ENCODE measurements at places on chromosomes 5 and 9.

- DNase-seq = no peak
Observed at GRCh38 chr5:60820593-60821487, 23.2 kb downstream of the ELOVL7 start.

DNA sequence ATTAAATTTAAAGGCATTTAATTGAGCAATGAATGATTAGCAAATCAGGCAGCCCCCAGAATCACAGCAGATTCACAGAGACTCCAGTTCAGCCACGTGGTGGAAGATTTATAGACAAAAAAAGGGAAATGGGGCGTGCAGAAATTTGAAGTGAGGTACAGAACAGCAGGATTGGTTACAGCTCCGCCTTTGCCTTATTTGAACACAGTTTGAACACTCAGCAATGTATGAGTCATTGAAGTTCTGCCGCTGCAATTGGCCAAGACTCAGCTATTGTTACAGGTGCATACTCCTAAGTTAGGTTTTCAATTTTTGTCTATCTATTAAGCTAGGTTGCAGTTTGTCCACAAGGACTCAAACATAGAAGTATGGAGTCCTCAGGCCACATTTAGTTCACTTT lies 157.7 kb upstream of the SLC12A2 start:
- DNase-seq = no peak

DNA sequence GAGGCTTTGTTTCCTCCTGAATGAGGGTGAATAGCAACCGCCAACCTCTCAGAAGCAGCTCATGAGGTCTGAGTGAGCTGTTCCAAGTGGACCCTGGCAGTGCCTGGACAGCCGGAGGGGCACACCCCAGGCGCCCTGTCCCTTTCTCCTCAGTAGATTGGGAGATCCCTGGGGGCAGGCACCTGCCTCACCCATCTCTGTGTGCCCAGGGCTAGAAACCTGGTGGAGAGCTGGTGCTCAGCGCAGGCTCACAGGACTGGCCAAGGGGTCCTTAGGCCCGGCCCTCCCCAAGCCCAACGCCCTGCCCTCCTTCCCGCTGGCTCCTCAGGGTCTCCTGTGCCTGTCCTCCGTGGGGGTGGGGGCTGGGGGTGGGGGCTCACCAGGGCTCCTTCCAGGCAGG lies 14.9 kb upstream of the MAPK9 start:
- no peak for DNase-seq

GRCh38 chr9:35116898-35117551 lies 1.4 kb upstream of the ATOSB start:
- DNase-seq = peak; percentile 53

DNA sequence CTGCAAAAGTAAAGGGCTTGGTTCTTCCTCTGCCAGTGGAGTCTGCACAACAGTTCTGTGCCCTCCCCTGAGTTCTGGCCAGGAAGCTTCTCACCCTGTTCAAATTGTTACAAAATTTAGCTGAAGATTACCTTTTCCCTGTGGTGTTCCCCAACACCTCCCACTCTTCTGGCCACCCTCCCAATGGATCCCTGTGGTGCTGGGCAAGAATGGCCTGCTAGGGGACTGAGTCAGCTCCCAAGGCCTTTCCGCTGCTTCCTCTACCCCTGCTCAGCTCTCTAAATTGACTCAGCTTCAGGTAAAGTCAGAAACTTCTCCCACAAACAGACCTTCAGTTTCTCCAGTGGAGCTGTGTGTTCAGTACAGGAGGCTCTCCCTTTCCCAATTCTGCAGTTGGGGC lies 186.0 kb downstream of the NR2F1-AS1 start:
- DNase-seq = no peak

DNA sequence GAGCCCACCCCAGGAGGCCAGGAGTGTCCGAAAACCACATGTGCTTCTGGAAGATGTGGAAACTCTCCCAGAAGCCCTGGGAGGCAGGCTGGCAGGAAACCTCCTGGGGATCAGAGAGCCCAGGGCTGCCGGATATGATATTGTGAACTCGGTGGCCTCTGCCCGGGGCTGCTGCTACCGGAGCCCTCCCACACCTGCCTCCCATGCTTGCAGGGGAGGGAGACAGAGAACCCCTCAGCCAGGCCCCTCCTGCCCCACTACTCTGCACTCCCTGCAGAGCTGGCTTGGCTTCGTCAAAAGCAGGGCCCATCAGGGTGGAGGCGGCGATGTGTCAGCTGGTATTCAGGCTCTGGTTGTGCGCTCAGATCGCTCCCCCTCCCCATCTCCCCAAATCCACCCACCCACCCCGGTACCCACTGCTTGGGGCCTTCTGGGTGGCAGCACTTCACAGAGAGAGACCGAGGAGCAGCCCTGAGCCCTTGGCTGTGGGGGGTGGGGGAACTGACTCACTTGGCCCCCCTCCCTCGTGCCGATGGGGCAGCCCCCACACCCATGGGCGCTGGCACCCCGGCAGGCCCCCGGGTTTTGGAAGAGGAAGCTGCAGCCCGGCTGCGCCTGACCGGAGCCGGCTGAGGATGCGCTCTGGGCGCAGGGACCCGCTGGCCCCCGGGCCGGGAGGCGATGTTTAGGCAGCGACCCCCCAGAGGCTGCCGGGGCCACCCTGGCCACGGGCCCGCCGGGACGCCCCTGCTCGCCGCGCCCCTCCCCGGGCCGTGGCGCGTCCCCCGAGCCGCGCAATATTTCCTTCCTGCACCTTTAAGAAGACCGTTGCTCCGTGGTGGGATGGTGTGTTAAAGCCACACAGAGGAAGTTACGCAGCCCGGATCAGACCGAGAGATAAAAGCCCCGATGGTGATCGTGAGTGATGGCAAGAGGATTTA lies 786 bp upstream of the NTNG2 start:
- DNase-seq = peak; percentile 92

GRCh38 chr5:58544195-58544594 lies 38.7 kb upstream of the RAB3C start:
- DNase-seq = no peak

DNA sequence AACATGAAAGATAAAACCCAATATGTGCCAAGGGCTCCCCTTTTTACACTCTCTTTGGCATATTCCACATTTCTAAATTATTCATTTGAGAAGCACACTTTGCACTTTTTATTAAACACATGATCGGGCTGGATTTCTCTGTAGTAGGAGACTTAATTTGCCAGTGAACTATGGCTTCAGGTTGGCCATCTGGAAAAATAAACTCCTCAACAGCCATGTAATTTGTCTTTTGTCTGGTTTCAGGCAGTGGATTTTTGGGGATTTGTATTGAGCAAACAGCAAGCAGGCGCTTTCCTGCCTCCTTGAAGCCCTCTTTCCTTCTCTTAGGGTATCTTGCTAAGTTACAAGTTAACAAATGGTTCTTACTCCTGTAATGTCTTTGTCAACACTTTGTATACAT lies 73.0 kb upstream of the DMRTA1 start:
- no peak for DNase-seq

DNA sequence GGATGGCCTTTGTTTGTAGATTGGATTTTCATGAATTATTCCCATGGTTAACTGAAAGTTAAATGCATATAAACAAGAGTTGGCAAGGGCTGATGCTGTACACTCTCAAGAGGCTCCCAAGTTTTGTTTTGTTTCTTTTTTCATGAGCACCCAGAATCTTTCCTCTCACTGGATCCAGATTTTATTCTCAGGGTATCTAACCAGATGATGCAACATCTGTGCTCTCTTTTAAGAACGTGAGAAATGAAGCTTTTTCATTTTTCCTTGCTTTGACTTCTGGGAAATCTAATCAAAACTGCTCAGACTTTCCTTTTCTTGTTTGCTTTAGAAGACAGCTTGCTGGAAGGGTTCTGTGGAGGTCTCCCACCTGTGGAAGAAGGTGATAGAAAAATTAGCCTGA lies 142.7 kb upstream of the SLC12A2 start:
- no peak for DNase-seq

- no peak for DNase-seq
Observed at GRCh38 chr5:107268241-107268640, 402.5 kb downstream of the EFNA5 start.

- DNase-seq = no peak
Observed at GRCh38 chr9:81823672-81824554, 104.3 kb upstream of the SPATA31D4 start.

- no peak for DNase-seq
Observed at GRCh38 chr5:74332682-74333081, 307.8 kb downstream of the ENC1 start.

DNA sequence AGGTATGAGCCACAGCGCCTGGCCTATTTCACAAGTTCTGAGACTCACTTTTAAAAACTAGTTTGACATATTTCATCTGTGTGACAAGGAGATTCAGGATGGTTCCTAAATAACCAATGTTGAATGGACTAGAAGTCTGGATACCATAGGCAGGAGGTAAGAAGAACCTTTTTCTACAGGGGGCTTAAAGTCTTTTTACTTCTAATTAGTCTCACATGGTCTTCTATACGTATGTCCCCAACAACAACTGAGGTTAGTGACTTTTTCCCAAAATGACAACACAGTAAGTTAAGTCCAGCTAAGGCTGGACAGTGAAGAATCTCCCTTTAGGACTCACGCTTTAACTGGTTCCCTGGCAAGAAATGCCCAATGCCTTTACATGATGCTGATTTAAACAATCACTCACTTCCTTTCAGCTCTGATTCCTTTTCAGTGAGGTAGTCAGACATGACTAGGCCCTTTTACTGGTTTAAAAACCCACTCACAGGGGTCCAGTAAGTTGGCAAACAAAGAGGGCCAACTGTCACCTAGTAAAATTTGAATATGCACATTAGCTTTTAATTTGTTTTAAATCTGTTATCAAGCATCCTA lies 12.1 kb upstream of the HAUS6 start:
- no peak for DNase-seq

GRCh38 chr5:177220576-177220975 lies 82.9 kb downstream of the RAB24 start:
- DNase-seq = no peak

GRCh38 chr9:133117271-133118178 lies 3.5 kb downstream of the RALGDS start:
- no peak for DNase-seq

DNA sequence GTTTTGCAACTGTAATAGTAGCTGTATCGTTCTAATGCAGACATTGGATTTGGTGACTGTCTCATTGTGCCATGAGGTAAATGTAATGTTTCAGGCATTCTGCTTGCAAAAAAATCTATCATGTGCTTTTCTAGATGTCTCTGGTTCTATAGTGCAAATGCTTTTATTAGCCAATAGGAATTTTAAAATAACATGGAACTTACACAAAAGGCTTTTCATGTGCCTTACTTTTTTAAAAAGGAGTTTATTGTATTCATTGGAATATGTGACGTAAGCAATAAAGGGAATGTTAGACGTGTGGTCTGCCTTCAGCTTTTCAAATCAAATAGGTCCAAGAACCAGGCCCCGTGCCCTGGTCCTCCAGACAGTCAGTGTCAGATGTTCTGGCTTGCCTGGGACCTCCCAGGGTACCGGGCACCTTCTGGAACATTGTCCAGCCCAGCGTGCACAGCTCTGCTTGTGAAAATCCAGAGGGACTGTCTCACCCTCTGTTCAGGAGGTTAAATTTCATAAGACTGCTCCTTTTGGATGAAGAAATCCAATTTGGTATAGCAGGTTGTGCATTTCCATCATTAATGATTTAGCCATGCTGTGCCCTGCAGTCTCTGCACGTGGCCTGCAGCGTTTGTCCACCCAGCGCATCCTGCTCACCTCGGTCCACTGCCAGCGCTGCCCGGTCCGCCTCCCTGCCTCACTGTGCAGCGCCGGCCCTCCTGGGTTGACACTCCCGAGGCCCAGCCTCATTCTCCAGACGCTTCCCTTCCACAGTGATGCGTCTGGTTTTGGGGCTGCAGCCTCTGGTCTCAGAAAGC lies 6.6 kb upstream of the AHRR start:
- DNase-seq = no peak

DNA sequence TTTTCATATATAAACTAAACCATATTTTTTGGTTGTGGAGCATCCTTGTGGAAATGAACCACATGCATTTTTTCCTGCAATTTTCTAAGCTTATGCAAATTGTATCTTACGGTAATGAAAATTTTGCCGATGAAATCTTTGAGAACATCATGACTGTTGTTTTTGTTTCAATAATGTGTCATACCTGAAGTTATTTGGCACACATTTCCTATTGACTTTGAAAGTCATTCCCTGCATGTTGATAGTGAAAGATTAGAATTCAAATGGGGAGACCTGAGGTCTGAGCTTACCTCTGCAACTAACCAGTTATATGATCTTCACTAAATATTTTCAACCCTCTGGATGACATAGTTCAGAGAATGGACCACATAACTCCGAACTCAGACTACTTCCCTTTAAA lies 88.5 kb downstream of the PRR16 start:
- DNase-seq = no peak

- DNase-seq = no peak
Observed at GRCh38 chr5:136665331-136665730, 300.0 kb upstream of the TRPC7 start.

DNA sequence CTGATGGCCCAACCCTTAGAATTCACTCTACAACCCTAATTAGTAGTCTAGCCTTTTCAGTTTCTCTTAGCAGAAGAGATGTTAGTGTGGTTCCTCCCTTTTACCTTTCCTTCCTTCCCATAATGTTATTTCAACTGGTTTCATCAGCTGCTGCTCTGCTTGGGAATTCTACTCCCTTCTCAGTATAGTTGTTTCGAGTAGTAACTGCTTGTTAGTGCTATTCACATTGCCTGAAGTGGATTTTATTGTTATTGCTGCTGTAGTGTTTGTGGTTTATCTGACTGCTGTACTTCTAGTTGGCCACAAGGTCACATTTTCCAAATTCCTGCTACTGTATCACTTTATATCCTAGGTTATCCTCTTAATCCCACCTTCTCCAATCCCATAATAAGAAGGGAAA lies 29.7 kb downstream of the SMIM15 start:
- no peak for DNase-seq

DNA sequence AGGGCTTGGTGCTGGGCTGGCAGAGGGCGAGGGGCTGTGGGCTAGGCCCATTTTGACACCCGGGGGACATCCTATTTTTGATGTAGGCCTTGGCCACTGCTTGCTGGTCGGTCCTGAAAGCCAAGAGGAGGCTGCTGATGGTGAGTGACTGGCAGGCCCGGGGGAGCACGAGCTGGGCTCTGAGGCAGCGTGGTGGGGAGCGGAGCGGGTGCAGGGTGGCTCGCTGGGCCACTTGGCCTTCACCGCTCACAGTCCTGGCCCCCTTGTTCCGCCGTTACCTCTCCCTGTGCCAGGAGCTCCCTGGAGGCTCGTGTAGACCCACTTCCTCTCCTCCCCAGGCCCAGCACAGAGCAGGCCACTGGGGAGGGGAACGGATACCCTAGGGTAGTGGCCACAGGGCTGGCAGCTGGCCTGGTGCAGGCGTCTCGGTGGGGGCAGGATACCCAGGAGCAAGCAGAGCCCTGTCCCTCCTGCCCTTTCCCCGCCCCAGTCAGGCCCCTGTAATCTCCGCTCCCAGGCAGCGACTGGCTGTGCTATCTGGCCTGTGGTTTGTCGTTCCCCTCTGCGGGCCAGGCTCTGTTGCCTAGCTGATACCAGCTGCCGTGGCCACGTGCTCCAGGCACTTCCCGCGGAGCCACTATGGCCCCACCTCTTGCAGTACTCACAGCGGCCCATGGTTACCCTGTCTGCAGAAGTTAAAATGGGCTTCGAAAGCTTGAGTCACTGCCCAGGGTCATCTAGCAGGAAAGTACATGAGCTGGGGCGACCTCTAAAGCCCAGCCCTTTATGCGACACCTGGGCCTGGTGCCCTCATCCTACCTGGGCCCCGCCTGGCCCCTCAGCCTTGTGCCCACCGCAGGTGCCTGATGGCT lies 11.7 kb upstream of the DOLPP1 start:
- peak; percentile 80 for DNase-seq
